ENCODE measurements at places on chromosomes 12 and 14.

- no peak for DNase-seq
Observed at GRCh38 chr14:103428723-103429556, 43.7 kb downstream of the MARK3 start.

DNA sequence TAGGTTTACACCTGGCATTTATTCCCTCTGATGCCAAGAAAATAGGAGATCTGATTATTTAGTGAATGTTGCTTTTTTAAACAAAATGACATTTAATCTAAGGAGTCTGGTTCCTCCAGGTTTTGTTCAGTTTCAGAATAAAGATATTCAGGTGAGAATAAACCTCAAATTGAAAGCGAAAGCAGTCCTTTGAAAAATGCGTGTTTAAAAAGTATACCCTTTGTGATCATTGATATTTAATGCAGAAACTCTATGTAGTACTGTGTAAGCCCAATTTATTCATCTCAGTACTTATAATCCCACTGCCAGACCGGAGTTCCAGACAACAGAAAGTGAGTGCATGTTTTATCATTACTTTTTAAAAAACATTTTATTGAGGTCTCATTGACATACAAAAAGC is 210.2 kb downstream of the KCNC2 start:
- no peak for DNase-seq

DNA sequence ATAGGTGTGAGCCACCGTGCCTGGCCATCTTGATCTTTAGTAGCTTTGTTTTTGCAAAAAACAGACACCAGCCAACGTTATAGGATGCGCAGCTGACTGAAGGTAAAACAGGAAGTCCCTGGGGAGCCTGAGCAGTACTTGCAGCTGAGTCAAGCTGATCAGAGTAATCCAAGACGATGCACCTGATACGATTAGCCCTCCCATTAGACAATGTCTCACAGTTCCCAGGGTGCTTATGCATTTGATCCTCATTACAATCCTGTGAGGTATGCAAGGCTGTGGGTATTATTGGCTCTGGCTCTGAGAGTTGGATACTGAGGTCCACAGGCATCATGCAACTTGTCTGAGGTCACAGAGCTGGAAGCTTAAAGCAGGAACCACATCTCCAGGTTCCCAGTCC is 8.1 kb downstream of the KRT18 start:
- no peak for DNase-seq

GRCh38 chr12:129169928-129170327 is 316.6 kb downstream of the GLT1D1 start:
- no peak for DNase-seq

DNA sequence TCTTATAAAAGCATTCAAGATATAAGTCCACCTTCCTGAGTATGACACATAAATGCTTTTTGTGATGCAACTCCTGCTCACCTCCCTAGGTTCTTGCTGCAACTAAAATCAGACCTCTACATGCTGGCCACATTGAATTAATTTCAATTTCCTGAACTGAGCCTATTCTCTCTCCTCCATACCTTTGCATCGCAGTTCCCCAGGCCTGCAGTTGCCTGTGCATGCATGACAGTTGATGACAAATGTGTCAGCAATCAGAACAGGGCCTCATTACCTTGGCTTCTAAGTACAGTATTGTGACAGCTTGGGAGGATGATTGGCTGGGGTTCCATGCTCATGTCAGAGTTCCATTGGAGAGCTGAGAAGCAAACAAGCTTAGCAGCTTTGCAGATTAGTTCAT is 3.9 kb upstream of the TM7SF3 start:
- DNase-seq, result no peak

DNA sequence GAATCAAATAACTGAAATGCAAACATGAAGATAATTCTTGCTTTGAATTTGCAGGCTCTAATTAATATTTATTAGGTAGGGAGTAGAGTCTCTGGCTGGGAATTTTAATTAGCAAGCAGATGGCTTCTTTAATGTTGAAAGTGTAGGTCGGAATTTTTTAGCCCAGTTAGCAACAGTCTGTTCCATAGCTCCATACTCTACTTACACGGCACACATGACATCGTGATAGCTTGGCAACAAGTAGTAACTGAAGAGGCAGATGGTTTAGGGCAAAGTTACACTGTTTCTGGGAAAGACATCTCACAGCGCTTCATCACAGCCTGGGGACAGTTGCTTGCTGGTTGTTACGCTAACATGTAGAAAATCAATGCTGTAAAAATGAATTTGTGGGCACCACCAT is 710.7 kb downstream of the GALC start:
- DNase-seq, result no peak

DNA sequence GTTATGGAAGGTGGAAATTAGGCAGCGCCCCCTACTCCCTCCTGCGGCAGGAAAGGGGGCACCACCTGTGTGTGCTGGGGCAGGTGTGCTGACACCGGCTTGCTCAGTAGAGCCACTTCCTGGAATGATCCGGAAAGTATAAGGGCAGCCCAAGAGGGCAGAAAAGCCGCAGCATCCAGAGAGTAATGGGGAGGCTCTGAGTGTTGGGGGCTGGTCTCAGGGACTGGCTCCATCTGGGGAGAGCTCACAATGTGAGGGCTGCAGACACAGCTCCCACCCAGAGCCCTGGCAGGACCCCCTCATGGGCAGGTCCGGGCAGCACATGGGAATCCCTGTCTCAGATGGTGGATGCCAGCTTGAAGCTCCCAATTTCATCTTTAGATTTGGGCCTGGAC is 187.6 kb upstream of the C14orf180 start:
- DNase-seq, result no peak

DNA sequence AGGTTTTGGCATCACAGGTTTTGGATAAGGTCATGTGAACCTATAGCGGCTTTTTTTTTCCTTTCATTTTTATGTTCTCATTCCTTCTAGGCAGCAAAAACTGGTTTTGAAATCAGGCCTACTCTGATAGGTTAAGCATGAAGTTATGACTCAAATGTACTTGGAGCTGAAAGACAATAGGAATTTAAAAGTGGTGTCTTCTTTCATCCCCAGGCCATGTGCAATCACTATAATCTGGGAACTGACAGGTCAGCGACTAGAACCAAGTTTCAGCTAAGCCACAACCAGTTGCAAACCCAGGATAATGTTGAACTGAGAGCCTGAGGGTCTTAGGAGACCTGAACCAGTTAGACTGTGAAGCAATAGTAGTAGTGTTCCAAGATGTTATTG is 74.3 kb downstream of the ANO6 start:
- DNase-seq, result no peak

DNA sequence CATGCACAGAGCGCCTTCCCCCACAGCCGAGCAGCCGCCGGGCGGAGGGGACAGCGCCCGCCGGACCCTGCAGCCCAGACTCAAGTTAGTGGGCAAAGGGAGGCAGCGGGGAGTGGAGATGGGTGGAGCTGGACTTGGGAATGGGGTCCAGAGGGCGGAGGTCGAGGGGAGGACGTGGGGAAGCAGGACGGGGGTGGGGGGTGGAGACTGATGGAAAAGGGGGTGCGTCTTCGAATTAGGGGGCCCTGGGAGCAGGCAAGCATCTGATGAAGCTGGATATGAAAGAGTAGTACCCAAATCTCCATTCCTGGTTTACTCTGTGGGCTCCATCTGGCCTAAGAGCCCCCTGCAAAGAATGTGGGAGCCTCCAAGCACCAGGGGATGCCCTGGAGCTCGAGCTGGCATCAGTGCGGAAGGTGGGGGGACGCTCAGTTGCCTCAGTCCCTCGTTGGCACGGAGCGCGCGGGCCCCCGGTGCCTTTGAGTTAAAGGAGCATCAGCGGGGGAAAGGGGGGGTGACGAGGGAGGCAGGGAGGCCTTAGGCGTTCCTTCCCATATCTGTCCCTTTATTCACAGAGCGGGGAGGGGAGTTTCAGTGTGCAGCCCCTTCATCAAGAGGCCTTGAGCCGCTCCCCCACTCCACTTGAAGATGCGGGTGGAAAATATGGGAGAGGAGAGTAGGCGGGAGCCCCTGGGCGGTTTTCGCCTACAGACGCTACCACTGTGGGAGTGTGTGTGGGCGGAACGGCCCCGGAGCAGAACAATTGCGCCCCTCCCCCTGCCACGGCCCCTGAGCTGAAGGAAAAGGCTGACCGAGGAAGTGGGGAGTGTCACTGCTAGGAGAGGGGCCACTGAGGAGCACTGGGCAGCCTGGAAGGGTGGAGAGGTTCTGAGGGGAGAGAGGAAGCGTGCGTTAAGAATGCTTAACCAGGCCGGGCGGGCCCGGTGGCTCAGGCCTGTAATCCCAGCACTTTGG is 644 bp downstream of the NAB2 start:
- DNase-seq, result no peak

GRCh38 chr14:24361326-24361725 is 6.7 kb upstream of the NFATC4 start:
- no peak for DNase-seq

DNA sequence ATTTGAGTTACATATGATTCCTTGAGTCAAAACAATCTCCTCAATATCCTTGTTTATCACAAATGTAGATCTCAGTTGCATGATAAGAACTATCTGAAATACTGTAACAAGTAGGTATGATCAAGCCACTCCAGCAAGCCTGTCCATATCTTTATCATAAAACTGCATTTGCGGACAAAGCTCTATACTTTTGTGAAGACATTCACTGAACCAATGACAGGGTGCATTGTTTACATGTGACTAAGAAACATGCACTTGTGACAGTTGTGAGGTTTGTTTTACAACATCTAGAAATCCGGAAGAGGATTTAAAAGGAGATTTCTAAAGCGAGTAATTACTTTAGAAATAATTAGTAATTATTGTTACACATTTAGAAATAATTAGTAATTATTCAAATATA is 111.7 kb downstream of the PPP2R5E start:
- no peak for DNase-seq

GRCh38 chr14:22358726-22359125 is 230.3 kb downstream of the DAD1 start:
- no peak for DNase-seq

- DNase-seq, result no peak
Observed at GRCh38 chr14:105411017-105411941, 8.3 kb upstream of the MTA1 start.

GRCh38 chr14:80352471-80352870 is 141.2 kb upstream of the DIO2 start:
- DNase-seq, result no peak

DNA sequence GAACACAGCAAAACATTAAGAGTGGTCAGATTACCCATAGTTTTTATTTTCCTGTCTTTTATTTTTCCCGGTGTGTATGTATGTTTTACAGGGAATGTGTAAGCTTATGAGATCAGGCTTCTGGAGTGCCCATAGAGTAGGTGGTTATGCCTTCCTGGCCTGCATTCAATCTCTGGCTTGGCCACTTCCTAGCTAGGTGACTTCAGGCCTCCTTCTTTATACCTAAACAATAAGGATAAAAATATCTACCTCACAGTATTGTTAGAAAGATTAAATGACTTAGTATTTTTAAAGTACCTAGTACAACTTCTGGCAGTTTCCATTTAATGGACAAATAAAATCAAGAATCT is 42.4 kb downstream of the ITPR2 start:
- no peak for DNase-seq

- DNase-seq, result no peak
Observed at GRCh38 chr14:65496178-65496993, 83.9 kb downstream of the FUT8 start.

Data from amniotic stem cell (primary cell).